ENCODE measurements at places on chromosomes 3 and 15.

DNA sequence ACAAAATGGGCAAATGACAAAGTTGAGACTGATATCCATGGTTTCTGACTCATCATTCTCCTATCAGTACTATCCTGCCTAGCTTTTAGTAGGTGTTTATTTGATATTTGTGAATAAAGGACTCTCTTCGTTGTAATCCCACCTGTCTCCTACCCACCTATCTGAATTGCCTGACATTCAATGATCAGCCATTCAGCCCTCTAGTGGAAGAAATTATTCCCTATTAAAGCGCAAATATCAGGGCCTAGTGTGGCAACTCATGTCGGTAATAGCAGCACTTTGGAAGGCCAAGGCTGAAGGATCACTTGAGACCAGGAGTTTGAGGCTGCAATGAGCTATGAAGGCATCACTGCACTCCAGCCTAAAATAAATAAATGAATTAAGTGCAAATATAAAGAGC, 195.7 kb upstream of the SETMAR start:
- no peak for DNase-seq

GRCh38 chr15:65832549-65833364, 36.5 kb upstream of the RAB11A start:
- peak; percentile 93 for DNase-seq

DNA sequence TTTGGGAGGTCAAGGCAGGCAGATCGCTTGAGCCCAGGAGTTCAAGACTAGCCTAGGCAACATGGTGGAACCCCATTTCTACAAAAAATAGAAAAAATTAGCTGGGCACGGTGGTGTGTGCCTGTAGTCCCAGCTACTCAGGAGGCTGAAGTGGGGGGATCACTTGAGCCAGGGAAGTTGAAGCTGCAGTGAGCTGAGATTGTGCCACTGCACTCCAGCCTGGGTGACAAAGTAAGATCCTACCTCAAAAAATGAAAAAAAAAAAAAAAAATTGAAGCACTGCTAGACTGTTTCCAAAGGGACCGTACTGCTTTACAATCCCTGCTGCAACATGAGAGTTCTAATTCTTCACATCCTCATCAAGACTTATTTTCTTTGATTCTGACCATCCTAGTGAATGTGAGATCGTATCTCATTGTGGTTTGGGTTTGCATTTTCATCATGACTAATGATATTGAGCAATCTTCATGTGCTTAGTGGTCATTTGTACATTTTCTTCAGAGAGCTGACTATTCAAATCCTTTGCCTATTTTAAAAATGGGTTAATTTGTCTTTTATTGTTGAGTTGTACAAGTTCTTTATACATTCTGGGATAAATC, 10.8 kb downstream of the CMTM8 start:
- no peak for DNase-seq

- no peak for DNase-seq
These were observed 66.4 kb downstream of the SRGAP3 start for GRCh38 chr3:9183011-9183410.

- DNase-seq, result peak; percentile 72
These were observed 97.8 kb downstream of the SQOR start for GRCh38 chr15:45732662-45733061.

GRCh38 chr3:42192334-42193200, 73.4 kb downstream of the CCK start:
- no peak for DNase-seq
